ENCODE measurements at places on chromosomes 2 and 18. TPM values are rescaled to one million over a fixed set of nuclear protein-coding genes. Genes with fewer than 3 reads are reported as not detected.

PIEZO2 gene
- 103 TPM for total RNA-seq

TUBB8B gene
- total RNA-seq, result not detected

CXCR1 gene
- total RNA-seq, result not detected

ARL5A gene
- 109 TPM for total RNA-seq

HOXD12 gene
- not detected for total RNA-seq

DUSP2 gene
- 1.7 TPM for total RNA-seq

TMEM214 gene
- total RNA-seq, result 53.2 TPM

ATP6V1B1 gene
- not detected for total RNA-seq

NEB gene
- total RNA-seq, result 1.2 TPM

SPP2 gene
- not detected for total RNA-seq

GPBAR1 gene
- 0.10 TPM for total RNA-seq

STK17B gene
- 12.4 TPM for total RNA-seq

ARHGAP15 gene
- total RNA-seq, result not detected

RPL37A gene
- total RNA-seq, result 952 TPM

PRSS56 gene
- total RNA-seq, result not detected

VAMP8 gene
- total RNA-seq, result 27.4 TPM

CD207 gene
- total RNA-seq, result not detected

DHX57 gene
- total RNA-seq, result 20.9 TPM

DPYSL5 gene
- not detected for total RNA-seq

RFX8 gene
- total RNA-seq, result 0.57 TPM

PASK gene
- total RNA-seq, result 5.3 TPM

PNPT1 gene
- total RNA-seq, result 24.5 TPM

GKN2 gene
- total RNA-seq, result 0.65 TPM

IL18RAP gene
- not detected for total RNA-seq

AQP12B gene
- not detected for total RNA-seq

ABCG5 gene
- total RNA-seq, result not detected

SKOR2 gene
- not detected for total RNA-seq

LYPD1 gene
- total RNA-seq, result 1.9 TPM

UPP2 gene
- not detected for total RNA-seq

SERPINB12 gene
- not detected for total RNA-seq

C2orf78 gene
- not detected for total RNA-seq

LOXL3 gene
- total RNA-seq, result 1.6 TPM
